ENCODE measurements at places on chromosomes 1 and 21.

- DNase-seq: no peak
These were observed 40.9 kb downstream of the L1TD1 start for GRCh38 chr1:62235576-62235975.

- no peak for DNase-seq
These were observed at the start of gene S100B for GRCh38 chr21:46604975-46605766. TSS of gene S100B (minus strand) at chr21:46605082. CDS start at chr21:46602415, 2,667 bp downstream.

DNA sequence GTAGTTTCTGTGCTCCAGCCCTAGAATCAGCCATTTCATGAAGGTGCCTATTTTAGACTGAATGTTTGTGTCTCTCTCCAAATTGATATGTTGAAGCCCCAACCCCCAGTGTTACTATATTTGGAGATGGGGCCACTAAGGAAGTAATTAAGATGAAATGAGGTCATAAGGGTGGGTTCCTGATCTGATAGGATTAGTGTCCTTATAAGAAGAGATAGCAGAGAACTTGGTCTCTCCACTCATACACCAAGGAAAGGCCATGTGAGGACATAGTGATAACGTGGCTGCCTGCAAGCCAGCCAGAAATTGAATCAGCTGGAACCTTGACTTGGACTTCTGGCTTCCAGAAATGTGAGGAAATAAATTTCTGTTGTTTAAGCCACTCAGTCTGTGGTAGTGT, 12.3 kb downstream of the RAVER2 start:
- no peak for DNase-seq

GRCh38 chr1:26490155-26490554, 17.9 kb downstream of the HMGN2 start:
- no peak for DNase-seq

- no peak for DNase-seq
These were observed 5.0 kb downstream of the RNU1-2 start for GRCh38 chr1:16900751-16901150.

- no peak for DNase-seq
These were observed 132.5 kb upstream of the FGGY start for GRCh38 chr1:59164371-59164770.

- DNase-seq: no peak
These were observed 158.5 kb upstream of the PRMT6 start for GRCh38 chr1:106897976-106898375.

GRCh38 chr1:94804442-94804837, 15.7 kb upstream of the SLC44A3 start:
- no peak for DNase-seq

GRCh38 chr1:240256836-240257503, 165.3 kb downstream of the FMN2 start:
- DNase-seq: no peak

DNA sequence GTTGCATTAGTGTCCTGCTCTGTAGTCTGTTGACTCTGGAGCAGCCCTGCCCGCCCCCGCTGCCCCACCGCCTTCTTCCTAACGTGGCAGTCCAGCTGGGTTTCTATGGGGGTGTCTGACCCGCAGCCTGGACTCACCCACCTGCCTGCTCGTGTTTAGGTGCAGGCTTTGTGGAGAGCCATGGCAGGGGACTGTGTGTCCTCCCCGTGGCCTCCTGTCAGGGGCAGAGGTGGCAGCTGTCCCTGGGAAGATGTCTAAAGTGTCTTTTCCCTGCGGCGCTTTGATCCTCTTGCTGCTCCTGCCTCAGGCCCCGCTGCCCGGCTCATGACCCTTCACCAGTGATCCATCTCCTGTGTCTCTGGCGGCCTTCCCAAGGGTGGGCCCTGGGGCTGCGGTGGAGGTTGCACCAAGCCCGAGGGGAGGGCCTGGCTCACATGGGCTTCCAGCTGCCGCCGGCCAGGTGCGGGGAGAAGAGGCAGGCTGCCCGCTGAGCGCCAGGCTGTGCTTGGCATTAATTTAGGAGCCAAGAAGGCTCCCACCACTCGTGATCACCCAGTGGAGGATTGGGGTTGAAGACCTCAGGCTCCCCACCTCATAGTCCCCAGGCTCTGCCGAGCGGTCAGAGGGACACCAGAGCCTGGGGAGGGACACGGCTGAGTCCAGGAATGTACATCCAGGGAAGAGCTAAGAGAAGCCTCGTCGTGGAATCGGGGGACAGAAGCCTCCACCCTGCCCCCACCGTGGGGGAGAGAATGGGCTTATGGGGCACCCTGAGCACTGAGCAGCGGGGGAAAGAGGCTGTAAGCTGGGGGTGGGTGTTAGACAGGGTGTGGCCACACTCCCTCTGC, 44.1 kb downstream of the COL18A1 start:
- no peak for DNase-seq

- no peak for DNase-seq
These were observed 8.3 kb downstream of the CSRP1 start for GRCh38 chr1:201498621-201499020.

DNA sequence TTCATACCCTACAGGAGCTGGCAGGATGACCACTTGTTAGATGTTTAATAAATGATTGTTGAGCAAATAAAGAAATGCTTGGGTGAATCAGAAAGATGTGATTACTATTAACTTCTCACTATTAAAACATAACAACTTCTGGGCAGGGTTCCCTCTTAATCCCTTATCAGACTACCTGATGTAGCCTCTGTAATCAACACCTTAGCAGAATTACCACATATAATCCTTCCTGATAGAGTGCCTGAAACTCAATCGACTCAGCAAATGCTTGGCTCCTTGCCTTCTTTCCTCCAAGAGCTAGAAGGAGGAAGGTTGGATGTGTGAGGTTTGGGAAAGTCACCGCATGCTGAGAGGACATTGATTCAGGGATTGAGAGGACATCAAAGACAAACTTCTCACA, 34.8 kb upstream of the DSCAM start:
- no peak for DNase-seq

DNA sequence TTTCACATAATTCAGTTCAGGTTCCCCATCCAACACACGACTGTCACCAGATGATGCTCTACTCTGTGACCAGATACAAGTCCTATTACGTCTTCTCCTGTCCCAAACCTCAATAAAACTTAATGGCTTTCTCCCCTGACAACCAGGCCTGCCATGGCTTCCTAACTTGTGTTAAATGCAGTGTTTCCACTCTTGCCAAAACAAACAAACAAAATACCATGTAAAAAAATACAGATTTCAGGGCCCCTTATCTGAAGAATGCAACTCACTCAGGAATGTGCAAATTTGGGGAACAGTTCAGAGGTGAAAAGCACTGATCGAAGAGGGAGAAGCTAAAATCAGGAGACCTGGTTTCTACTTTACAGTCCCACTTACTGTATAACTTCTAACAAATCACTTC, 863 bp upstream of the NUF2 start:
- DNase-seq: no peak

DNA sequence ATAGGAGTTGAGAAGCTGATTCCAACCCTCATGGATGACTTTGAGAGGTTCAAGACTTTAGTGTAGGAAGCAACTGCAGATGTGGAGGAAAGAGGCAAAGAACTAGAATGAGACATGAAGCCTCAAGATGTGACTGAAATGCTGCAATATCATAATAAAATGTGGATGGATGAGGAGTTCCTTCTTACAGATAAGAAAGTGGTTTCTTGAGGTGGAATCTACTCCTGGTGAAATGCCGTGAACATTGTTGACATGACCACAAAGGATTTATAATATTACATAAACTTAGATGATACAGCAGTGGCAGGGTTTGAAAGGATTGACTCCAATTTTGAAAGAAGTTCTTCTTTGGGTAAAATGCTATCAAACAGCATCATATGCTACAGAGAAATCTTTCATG, 28.8 kb downstream of the LTN1 start:
- DNase-seq: no peak

DNA sequence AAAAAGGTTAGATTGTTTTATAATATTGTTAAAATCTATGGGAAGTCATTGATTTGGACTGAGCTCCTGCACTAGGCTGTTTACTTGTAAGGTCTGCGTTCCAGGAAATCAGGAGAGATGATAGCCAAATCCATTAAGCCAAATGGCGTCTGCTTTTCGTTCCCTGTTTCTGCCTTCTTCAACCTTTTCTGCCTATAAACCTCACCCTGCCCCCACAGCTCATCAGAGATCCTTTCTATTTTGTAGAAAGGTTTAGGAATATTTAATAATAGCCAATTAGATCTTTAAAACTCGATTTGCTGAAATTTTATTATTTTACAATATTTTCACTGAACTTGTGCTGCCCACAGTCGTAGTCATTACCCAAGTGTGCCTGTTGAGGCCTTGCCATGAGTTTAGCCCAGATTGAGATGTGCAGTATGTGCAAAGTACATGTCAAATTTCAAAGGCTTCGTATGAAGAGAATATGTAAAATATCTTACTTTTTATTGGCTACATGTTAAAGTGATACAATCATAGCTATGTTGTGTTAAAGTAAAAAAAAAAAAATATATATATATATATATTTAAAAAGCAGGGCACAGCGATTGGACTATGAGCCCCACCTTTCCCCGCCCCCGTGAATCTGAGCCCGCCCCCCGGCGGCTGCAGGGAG, 444 bp upstream of the IARS2 start:
- DNase-seq: no peak

- DNase-seq: no peak
These were observed 4.3 kb downstream of the HNRNPU start for GRCh38 chr1:244860078-244860477.

- no peak for DNase-seq
These were observed 23.1 kb upstream of the DNAH14 start for GRCh38 chr1:224906340-224906739.

DNA sequence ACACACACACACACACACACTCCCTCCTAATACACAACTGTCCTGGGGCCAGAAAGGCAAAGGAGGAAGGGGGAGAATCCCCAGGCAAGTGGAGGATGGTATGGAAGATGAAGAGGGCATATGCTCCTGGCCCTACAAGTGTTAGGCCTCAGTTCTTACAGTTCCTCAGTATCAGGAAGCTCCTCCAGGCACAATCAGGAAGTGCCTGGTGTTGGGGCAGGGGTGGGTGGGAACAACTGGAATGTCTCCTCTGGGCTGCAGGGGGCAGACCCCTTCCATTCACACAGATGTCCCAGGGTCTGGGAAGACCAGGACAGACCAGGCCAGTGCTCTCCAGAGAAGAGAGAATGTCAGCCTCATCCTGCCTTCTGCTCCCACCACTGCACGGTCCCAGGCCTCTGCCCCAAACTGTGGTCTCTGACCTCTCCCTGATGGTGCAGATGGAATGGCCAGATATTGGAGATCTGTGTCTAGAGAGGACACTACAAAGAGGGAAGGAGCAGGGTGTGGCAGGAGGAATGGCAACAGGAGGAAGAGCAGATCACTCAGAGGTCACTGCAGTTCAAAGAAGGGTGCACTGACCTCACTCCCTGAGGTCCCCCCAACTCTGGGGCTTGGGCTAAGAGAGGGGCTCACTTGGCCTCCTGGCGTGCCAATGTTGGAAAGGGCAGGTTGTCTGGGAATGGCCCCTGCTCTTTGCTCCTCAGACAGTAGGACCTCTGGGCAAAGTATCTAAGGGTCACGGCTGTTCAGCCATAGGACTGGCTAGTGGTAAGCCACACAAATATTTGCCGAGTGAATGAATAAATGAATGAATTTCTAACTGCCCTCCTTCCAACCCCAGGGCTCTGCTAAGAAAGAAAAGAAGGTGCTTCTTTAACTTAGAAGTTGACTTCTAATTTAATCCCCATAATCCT, 2.5 kb upstream of the DENND2D start:
- no peak for DNase-seq

- no peak for DNase-seq
These were observed 5.8 kb upstream of the RERE start for GRCh38 chr1:8823295-8823664.

DNA sequence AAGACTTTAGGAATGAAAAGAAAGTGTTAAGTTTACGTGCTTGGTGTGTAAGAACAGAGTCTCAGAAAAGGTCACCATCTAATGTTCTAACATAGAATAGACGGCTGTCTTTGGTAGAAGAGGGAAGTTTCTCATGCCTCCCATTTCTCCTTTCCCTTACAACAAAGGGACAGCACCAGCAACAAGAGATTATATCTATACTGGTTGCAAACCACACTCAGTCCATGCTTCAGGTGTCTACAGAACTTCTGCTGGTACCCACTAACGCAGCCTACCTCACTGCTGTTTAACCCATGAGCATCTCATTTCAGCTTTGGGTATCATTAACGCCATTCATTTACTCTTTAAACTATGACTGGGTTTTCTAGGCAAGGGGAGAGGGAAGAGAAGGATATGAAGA, 9.2 kb upstream of the ITPKB start:
- DNase-seq: no peak

DNA sequence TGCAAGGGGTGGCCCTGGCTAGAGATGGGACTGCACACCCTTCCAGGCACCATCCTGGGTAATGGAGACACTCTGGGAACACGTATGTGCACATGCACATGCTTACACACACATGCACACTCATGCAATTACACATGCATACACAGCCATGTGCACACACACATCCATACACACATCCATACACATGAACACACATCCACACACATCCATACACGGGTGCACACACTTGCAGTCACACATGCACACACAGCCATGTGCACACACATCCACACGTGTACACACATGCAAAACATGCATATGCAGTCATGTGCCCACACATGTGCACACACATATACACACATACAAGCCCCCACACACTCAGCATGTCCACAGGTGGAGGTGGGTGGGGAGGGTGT, 22.3 kb upstream of the POFUT2 start:
- no peak for DNase-seq

GRCh38 chr1:93078638-93078985, 471 bp upstream of the MTF2 start:
- no peak for DNase-seq

DNA sequence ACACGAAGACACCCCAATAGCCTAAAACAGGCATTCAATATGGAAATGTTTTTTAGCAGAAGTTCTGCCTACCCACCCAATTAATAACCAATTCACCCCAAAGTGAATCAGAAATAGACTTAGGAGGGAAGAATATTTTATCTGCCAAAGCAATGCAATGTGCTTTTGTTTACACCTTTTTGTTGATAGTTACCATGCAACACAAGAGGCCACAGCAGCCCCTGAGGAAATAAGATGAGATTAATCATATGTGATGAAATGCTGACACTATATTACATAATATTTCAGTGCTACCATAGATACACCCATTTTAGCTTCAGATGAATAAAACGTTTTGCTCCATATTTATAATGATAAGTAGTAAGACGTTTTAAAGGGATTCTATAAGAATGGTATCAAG, 60.9 kb upstream of the RGS2 start:
- DNase-seq: no peak

All from CD4-positive, alpha-beta T cell treated with Interleukin-15 for 4 hours (primary cell).